ENCODE measurements at places on chromosomes 7 and 10.

- DNase-seq: no peak
Measured at GRCh38 chr10:88237896-88238614, 345.1 kb downstream of the RNLS start.

DNA sequence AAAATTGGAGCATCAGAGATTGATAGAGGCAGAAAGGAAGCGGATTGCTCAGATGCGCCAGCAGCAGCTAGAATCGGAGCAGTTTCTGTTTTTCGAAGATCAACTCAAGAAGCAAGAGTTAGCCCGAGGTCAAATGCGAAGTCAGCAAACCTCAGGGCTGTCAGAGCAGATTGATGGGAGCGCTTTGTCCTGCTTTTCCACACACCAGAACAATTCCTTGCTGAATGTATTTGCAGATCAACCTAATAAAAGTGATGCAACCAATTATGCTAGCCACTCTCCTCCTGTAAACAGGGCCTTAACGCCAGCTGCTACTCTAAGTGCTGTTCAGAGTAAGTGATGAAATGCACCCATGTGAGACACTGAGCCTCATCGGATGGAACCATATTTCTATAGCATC is 33.1 kb downstream of the STAMBPL1 start:
- no peak for DNase-seq

DNA sequence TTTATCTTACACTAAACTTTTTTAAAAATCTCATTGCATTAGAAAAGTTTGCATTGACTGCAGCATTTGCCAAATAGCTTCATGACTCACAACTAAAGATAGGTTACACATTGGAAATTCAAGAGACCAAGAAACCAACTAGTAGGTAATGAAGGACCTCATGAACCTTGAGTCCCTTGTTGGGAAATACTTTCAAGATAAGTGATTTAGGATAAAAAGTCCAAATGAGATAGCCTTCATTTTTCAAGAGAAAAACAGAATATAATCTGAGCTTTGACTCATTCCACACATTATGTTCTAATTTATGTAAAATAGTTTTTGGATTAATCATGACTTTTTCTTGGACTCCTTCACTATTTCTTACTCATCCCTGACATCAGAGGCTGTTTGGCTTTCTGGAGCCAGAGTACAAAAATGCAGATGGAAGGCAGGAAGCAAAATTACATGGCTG is 13.1 kb upstream of the LIPF start:
- DNase-seq: no peak

- DNase-seq: no peak
Measured at GRCh38 chr10:128751284-128751683, 625.1 kb upstream of the MKI67 start.

DNA sequence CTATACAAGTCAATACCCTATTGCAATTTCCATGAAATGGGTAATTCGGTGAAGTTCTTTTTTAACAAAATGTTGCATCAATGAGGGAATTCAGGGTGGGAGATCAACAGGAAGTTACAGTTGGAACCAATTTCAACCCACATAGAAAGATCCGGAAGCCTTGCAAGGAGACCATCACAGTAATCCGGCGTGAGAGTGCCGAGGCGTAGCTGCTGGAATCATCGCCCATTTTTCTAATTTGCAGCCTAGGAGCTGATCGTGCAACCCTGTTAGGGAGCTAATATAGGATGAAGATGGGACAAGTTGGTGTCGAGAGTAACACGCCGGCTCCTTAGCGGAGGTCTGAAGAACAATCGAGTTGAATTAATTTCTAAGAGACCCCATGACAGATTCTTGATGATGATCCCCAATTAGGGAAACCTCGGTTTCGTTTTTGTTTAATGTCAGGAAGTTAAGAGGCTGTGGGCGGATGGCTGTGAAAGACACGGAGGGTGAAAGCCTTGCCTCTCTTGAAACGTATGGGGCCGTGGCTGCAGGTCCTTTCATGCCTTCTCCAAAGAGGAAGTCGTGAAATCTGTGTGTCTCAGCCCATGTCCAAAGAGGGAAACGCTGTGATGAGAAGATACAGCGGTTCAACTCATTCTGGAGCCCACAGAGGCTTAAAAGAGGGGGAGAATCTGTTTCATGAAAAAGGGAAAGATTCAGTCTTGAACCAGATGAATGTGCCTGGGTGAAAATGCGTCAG is 51.2 kb upstream of the CARD11 start:
- peak; percentile 58 for DNase-seq

DNA sequence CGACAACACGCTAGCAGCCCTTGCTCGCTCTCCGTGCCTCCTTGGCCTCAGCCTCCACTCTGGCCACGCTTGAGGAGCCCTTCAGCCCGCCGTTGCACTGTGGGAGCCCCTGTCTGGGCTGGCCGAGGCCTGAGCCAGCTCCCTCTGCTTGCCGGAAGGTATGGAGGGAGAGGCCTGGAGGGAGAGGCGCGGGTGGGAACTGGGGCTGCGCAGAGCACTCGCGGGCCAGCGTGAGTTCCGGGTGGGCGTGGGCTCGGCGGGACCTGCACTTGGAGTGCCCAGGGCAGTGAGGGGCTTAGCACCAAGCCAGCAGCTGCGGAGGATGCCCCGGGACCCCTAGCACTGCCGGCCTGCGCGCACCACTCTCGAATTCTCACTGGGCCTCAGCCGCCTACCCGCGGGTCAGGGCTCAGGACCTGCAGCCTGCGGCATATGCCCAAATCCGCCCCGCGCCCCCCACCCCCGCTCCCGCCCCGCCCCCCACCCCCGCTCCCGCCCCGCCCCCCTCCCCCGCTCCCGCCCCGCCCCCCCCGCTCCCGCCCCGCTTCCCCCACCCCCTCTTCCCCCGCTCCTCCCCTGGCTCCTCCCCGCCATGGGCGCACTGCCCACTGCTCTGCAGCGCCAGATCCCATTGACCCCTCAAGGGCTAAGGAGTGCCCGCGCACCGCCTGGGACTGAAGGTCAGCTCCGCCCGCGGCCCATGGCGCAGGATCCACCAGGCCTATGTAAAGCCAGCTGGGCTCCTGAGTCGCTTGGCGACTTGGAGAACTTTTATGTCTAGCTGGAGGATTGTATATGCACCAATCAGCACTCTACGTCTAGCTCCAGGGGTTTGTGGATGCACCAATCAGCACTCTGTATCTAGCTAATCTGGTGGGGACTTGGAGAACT is 15.9 kb upstream of the ACBD5 start:
- no peak for DNase-seq

Data from CD4-positive, alpha-beta T cell treated with Interleukin-1 beta for 1 hour (primary cell).